ENCODE measurements at places on chromosomes 3 and 15. TPM values are rescaled to one million over a fixed set of nuclear protein-coding genes. Genes with fewer than 3 reads are reported as not detected.

Gene SLITRK3
- not detected for total RNA-seq

Gene ALPK3
- 0.58 TPM for total RNA-seq

Gene UTS2B
- not detected for total RNA-seq

Gene GP9
- not detected for total RNA-seq

Gene PIGZ
- 1.2 TPM for total RNA-seq

DNA sequence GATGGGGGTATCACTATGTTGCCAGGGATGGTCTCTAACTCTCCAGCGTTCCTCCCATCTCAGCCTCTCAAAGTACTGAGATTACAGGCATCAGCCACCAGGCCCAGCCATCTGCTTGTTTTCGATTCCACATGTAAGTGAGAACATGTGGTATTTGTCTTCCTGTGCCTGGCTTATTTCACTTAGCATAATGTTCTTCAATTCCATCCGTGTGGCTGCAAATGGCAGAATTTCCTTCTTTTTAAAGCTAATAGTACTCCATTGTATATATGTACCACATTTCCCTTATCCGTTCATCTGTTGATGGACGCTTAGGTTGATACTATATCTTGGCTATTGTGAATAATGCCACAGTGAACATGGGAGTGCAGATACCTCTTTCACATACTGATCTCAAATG lies 70.6 kb downstream of the ASB7 start:
- no peaks in the 10 kb centered on the region for H3K4me1 ChIP-seq
- H3K4me3 ChIP-seq = no peak overlapping the region
- DNase-seq = no peak
- no peaks in the 10 kb centered on the region for H3K36me3 ChIP-seq

- H3K27me3 ChIP-seq = no peaks in the 10 kb centered on the region
- DNase-seq = no peak
- H3K36me3 ChIP-seq = no peaks in the 10 kb centered on the region
- H3K4me3 ChIP-seq = no peak overlapping the region
These were observed 155.7 kb downstream of the EEFSEC start for GRCh38 chr3:128309026-128309425.

GRCh38 chr3:126270145-126270811 lies 86.9 kb downstream of the KLF15 start:
- H3K27ac ChIP-seq = no peak overlapping the region
- H3K4me3 ChIP-seq = no peak overlapping the region
- no peaks in the 10 kb centered on the region for H3K36me3 ChIP-seq
- H3K4me1 ChIP-seq = no peaks in the 10 kb centered on the region
- H3K27me3 ChIP-seq = no peaks in the 10 kb centered on the region
- no peak for DNase-seq

- no peak overlapping the region for H3K27ac ChIP-seq
- H3K4me1 ChIP-seq = peaks cover 18% of the 10 kb centered on the region
- H3K4me3 ChIP-seq = no peak overlapping the region
- H3K36me3 ChIP-seq = no peaks in the 10 kb centered on the region
These were observed 8.8 kb downstream of the DLL4 start for GRCh38 chr15:40937762-40938535.

DNA sequence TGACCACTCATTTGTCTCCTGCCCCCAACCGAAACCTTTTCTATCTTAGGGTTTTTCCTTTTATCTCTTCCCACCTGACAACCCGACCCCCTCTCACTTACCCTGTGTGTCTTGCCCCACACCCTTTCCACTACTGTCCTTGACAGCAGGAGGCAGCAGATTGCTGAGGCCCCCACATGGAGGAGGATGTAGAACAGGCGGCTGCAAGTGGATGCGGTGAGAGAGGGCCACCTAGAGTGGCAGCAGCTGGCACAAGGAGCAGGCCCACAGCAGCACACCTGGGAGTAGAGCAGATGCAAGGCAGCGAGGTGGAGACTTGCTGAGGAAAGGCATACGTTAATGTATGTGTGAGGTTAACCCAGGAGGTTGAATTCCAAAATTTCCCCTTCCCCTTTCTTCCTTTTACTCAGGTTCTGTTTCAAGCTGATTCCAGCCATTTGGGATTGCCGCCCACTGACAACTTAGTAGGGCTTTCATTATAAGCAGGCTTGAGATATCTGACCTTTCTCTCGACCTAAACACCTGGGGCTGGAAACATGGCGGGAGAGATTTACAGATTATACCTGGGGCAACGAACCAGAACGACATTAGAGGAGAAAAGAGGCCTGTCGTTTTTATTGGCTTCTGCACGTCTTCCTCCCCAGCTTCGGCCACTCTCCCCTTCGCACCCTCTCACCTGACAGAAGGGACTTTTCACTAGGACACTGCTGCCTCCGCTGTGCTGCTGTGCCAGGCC lies 643 bp downstream of the SERINC4 start:
- no peaks in the 10 kb centered on the region for H3K27me3 ChIP-seq
- H3K27ac ChIP-seq = peak overlapping the region; percentile 76
- DNase-seq = no peak
- peaks cover 43% of the 10 kb centered on the region for H3K4me1 ChIP-seq
- no peak overlapping the region for H3K4me3 ChIP-seq

DNA sequence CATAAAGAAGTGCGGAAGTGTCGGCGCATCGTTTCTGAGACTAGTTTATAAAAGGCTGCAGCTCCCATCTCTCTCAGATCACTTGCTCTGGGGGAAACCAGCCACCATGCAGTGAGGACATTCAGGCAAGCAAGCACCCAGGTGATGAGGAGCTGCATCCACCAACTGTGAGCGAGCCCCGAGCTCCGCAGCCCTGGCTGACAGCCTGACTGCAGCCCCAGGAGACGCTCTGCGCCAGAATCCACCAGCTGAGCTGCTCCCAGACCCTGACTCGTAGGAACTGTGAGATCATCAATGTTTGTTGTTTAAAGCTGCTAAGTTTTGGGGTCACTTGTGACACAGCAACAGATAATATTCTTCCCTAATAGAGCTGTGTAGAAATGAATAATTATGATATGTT lies 5.0 kb upstream of the TM2D3 start:
- no peaks in the 10 kb centered on the region for H3K27me3 ChIP-seq
- H3K27ac ChIP-seq = no peak overlapping the region
- peaks cover 12% of the 10 kb centered on the region for H3K36me3 ChIP-seq
- H3K4me3 ChIP-seq = no peak overlapping the region
- peaks cover 6% of the 10 kb centered on the region for H3K4me1 ChIP-seq

DNA sequence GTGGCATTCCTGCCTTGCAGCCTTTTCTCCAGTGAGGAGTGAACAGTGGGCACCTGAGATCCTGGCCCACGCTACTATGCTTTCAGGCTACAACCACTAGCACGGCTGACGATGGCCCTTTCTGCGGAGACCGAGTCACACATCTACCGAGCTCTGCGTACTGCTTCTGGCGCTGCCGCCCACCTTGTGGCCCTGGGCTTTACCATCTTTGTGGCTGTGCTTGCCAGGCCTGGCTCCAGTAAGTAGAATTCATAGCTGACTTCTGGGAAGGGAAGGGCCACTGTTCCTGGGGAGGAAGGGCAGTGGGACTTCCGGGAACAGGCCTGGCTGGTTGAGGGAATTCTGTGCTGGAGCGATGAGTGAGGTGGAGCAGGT lies 648 bp downstream of the CYB561D2 start:
- H3K4me3 ChIP-seq = peak overlapping the region; percentile 98
- no peaks in the 10 kb centered on the region for H3K27me3 ChIP-seq
- peak overlapping the region; percentile 94 for H3K27ac ChIP-seq
- peaks cover 38% of the 10 kb centered on the region for H3K36me3 ChIP-seq
- DNase-seq = no peak

DNA sequence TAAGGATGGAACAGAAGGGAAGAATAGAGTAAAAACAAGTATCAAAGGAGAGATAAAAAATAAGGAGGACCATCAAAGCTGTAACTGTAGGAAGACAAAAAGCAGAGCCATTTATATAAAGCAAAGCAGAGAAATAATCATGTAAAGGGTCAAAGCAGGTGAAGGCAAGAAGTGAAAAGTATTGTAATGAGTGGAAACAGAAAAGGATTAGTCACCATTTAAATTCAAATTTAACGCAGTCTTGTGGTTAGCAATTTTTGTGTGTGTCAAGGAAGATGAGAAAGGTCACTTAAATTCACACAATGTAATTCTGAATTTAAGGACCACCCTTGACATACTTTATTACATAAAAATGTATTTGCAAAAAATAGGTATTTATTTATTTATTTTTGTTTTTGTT lies 567.8 kb downstream of the ROBO1 start:
- no peak overlapping the region for H3K27ac ChIP-seq
- H3K27me3 ChIP-seq = no peaks in the 10 kb centered on the region
- DNase-seq = no peak
- H3K36me3 ChIP-seq = no peaks in the 10 kb centered on the region

- no peak for DNase-seq
- H3K27ac ChIP-seq = no peak overlapping the region
- H3K4me1 ChIP-seq = no peaks in the 10 kb centered on the region
These were observed 204.3 kb upstream of the STAC start for GRCh38 chr3:36175916-36176461.

DNA sequence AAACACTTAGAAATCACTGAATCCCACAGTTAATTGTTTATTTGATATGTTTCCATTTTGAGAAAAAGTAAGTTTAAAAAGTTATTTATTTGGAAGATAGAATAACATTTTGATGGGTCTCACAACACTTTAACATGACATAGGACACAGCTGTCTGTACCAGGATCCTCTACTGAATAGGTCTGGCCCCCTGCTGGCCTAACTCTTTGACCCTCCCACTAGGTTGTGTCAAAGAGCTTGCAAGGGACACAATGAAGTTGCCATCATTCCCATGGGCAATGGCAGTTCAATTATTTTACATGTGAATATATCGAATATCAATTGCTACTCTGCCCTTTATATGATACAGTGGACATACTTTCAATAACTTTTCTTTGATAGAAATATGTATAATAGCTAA lies 138.9 kb downstream of the EPHA3 start:
- no peak for DNase-seq
- H3K27me3 ChIP-seq = no peaks in the 10 kb centered on the region
- no peak overlapping the region for H3K4me3 ChIP-seq
- H3K36me3 ChIP-seq = no peaks in the 10 kb centered on the region

Data from CD4-positive, alpha-beta memory T cell (primary cell).